ENCODE measurements at places on chromosomes 2 and 18. TPM values are rescaled to one million over a fixed set of nuclear protein-coding genes. Genes with fewer than 3 reads are reported as not detected.
A peak's percentile ranks its signal among the peaks of the same experiment; 100 is the strongest.

The ABCG5 gene
- not detected for total RNA-seq

The CYTIP gene
- 11.5 TPM for total RNA-seq

The LDLRAD4 gene
- total RNA-seq, result 42.9 TPM

The DSG1 gene
- 22.2 TPM for total RNA-seq

The MSTN gene
- total RNA-seq, result 0.73 TPM

The GKN1 gene
- total RNA-seq, result not detected

The PDK1 gene
- total RNA-seq, result 19.0 TPM

The ACTG2 gene
- total RNA-seq, result 54.6 TPM

The MYCN gene
- total RNA-seq, result 0.32 TPM

The KCNF1 gene
- total RNA-seq, result 0.66 TPM

- H3K27me3 ChIP-seq, result no peaks in the 10 kb centered on the region
- no peak for DNase-seq
- H3K36me3 ChIP-seq, result no peaks in the 10 kb centered on the region
- no peaks in the 10 kb centered on the region for H3K4me1 ChIP-seq
- H3K4me3 ChIP-seq, result no peak overlapping the region
Observed at GRCh38 chr2:156157670-156158069, 174.9 kb downstream of the NR4A2 start.

DNA sequence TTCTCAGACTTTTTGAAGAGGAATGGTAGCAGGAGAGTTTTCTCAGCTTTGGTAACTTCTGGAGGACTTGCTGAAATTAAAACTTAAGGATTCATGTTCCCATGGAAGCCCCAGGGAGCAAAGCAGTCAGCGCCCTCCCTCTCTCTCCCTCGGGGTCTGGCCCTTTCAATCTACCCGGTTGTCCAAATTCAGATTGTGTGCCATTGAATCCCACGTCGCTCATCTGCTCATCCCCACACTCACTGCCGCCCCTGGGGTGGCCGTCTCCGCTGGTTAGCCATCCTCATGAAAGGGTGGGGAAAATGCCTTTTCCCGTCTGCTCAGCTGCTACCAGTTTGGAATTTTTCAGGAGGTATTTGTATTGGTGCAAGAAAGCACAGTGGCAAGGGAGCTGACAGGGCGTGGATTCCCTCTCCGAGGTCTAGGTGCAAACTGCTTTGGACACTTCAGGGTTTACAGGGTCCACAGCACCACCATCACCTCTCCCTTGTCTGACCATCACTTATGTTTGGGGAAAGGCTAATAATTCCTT, 27.1 kb downstream of the MCFD2 start:
- no peak overlapping the region for H3K4me3 ChIP-seq
- DNase-seq, result no peak
- H3K36me3 ChIP-seq, result no peaks in the 10 kb centered on the region
- no peaks in the 10 kb centered on the region for H3K27me3 ChIP-seq

GRCh38 chr2:26933431-26934334, 36.8 kb upstream of the MAPRE3 start:
- no peaks in the 10 kb centered on the region for H3K27me3 ChIP-seq
- H3K4me3 ChIP-seq, result no peak overlapping the region
- no peak overlapping the region for H3K27ac ChIP-seq
- H3K4me1 ChIP-seq, result no peaks in the 10 kb centered on the region
- H3K36me3 ChIP-seq, result no peaks in the 10 kb centered on the region

- H3K36me3 ChIP-seq, result no peaks in the 10 kb centered on the region
- no peak overlapping the region for H3K4me3 ChIP-seq
- no peak for DNase-seq
- H3K27me3 ChIP-seq, result no peaks in the 10 kb centered on the region
Observed at GRCh38 chr2:68846091-68846490, 25.1 kb downstream of the BMP10 start.

DNA sequence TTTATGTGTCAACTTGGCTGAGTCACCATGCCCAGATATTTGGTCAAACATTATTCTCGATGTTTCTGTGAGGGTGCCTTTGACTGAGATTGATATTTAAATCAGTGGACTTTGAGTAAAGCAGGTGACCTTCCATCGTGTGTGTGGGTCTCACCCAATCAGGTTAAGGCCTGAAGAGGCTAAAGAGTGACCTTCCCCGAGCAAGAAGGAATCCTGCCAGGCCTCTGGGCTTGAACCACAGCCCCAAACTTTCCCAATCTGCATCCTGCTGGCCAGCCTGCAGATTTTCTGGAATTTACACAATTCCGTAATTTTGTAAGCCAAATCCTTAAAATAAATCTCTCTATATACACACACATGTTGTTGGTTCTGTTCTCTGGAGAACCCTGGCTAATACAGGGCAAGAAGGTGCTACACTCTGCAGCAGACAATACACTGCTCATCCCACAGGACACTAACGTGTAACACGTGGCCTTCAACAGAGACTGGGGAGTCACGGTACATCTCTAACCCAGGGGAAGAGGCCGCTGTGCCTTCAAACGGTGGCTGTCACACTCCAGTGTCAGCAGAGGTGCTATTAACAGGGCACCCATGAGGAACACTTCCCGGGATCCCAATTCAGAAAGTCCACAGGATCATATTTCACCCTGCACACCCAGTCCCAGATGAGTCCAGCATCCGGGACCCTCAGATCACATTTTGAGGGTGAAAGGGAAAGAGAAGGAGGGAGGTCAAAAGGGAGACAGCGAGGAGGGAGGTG, 113.1 kb upstream of the ID2 start:
- H3K27me3 ChIP-seq, result no peaks in the 10 kb centered on the region
- no peaks in the 10 kb centered on the region for H3K4me1 ChIP-seq
- H3K36me3 ChIP-seq, result no peaks in the 10 kb centered on the region
- no peak for DNase-seq
- no peak overlapping the region for H3K4me3 ChIP-seq
- H3K27ac ChIP-seq, result no peak overlapping the region

DNA sequence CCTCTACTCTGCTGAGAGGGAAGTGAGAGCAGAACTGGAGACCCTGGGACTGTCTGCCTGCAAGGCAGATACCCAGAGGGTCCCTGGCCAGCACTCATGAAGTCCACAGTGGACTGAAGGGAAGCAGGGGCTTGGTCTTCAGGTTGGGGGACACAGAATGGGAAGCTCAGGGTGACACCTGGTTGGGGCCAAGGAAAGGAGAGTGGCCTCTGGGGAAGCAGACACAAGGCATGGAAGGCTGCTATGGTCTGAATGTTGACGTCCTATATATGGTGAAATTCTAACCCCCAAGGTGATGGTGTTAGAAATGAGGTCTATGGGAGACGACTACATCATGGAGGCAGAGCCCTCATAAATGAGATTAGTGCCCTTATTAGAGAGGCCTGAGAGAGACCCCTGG, 69.3 kb downstream of the MRO start:
- DNase-seq, result no peak
- no peaks in the 10 kb centered on the region for H3K36me3 ChIP-seq

- H3K36me3 ChIP-seq, result no peaks in the 10 kb centered on the region
- no peaks in the 10 kb centered on the region for H3K4me1 ChIP-seq
- H3K27me3 ChIP-seq, result no peaks in the 10 kb centered on the region
- no peak overlapping the region for H3K27ac ChIP-seq
Observed at GRCh38 chr18:76604108-76604934, 109.3 kb upstream of the ZNF516 start.

DNA sequence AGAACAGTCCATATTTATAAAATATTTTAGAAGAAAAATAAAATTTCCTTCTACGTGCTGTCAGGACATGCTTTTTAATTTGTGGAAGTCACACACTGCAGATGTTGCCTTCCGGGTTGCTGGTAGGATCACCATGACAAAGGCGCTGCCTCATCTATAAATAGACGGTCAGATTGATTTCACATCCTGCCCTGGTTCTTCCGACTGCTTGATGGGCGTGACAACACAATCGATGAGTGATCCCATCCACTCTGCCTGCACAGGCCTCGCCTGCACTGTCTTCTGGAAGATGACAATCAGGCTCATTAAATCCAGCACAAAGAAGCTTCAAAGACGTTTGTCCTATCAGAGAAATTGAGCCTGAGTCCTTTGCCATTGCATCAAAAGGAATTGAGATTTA, 318.9 kb upstream of the TRIB2 start:
- no peaks in the 10 kb centered on the region for H3K27me3 ChIP-seq
- no peak for DNase-seq
- no peaks in the 10 kb centered on the region for H3K4me1 ChIP-seq
- no peak overlapping the region for H3K27ac ChIP-seq

GRCh38 chr18:25805939-25806338, 284.5 kb downstream of the SS18 start:
- H3K27ac ChIP-seq, result no peak overlapping the region
- no peaks in the 10 kb centered on the region for H3K27me3 ChIP-seq
- DNase-seq, result no peak

- H3K36me3 ChIP-seq, result no peaks in the 10 kb centered on the region
- peak; percentile 62 for DNase-seq
- no peaks in the 10 kb centered on the region for H3K4me1 ChIP-seq
- peak within 1 kb of the TSS; percentile 89 for H3K4me3 ChIP-seq
Observed at GRCh38 chr2:61017556-61018317, at the start of the genes PEX13 and PUS10. Gene PEX13, plus strand, starts transcription at chr2:61017720. Its CDS starts 40 bp downstream, at chr2:61017760. Gene PUS10, minus strand, starts transcription at chr2:61018255. Its CDS starts 6,365 bp downstream, at chr2:61011890.

DNA sequence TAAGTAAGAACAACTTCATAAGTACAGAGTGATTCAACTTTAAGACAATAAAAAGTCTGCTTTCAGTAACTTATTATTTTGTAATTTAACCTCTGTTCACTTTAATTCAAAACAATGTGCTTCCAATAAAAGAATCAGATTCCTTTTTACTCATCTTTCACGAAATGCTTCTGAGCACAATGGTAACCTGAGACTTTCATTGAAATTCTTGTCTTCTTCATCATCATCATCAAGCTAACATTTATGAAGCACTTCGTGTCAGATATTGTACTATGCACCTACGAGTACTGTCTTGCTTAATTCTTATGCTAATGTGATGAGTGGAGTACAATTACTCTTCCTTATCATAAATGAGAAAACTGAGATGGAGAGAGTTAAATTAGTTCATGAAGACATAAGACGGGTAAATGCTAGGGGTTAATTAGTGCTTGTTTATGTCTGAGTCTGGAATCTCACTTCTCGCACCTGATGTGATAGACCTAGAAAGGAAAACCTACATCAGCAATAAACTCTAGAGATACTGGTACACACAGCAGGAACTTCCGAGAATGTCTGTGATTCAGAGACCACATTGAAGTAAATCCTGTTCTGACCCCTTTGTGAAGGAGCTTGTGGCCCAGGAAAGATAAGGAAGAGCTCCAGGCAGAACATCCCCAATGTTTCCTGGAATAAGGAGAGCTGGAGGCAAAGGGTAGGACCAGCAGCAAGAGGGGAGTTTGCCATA, 227.6 kb upstream of the ETAA1 start:
- no peaks in the 10 kb centered on the region for H3K36me3 ChIP-seq
- no peaks in the 10 kb centered on the region for H3K4me1 ChIP-seq
- no peak overlapping the region for H3K27ac ChIP-seq
- no peak overlapping the region for H3K4me3 ChIP-seq

- no peaks in the 10 kb centered on the region for H3K36me3 ChIP-seq
- H3K4me1 ChIP-seq, result no peaks in the 10 kb centered on the region
- no peaks in the 10 kb centered on the region for H3K27me3 ChIP-seq
- no peak for DNase-seq
Observed at GRCh38 chr2:186940463-186940862, 91.5 kb upstream of the ZSWIM2 start.

- no peaks in the 10 kb centered on the region for H3K36me3 ChIP-seq
- H3K27me3 ChIP-seq, result no peaks in the 10 kb centered on the region
- no peak for DNase-seq
Observed at GRCh38 chr18:68397241-68398035, 317.5 kb downstream of the TMX3 start.

DNA sequence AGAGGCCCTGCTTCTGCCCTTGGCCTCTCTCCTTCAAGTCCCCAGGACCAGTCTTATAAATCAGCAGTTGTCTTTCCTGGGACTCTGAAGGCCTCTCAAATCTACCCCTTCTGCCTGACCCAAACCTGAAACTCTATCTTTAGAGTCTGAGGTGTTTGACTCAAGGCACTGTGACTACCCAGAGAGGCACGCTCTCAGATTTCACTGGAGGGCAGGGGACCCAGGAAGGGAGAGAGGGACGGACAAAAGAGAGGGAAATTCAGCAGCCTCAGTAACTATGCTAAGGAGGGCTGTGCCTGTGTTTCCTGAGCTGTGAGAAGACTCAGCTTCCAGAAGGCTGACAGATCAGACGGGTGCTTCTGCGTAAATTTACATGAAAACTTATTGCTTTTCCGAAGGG, 217.8 kb downstream of the HAUS1 start:
- no peaks in the 10 kb centered on the region for H3K36me3 ChIP-seq
- no peaks in the 10 kb centered on the region for H3K4me1 ChIP-seq
- H3K27me3 ChIP-seq, result no peaks in the 10 kb centered on the region
- no peak overlapping the region for H3K27ac ChIP-seq

DNA sequence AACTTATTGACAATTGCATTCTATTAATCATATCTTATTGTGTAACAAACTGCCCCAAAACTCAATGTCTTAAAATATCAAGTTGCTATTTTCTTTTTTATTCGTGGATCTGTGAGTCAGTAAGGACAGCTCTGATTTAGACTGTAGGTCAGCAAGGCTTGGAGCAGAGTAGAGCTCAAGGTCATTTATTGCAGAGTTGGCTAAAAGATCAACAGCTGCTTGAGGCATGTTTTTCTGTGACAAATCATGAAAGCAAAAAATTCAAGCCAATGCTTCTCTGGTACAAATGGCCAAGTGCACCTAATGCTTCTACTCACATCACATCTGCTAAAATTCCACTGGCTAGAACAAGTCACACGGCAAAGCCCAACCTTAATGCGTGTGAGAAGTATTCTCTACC, 497.7 kb upstream of the LRATD1 start:
- H3K4me3 ChIP-seq, result no peak overlapping the region
- H3K27ac ChIP-seq, result no peak overlapping the region
- no peaks in the 10 kb centered on the region for H3K4me1 ChIP-seq
- no peak for DNase-seq
- no peaks in the 10 kb centered on the region for H3K27me3 ChIP-seq

GRCh38 chr2:196802401-196802800, 2.9 kb upstream of the GTF3C3 start:
- no peaks in the 10 kb centered on the region for H3K4me1 ChIP-seq
- H3K36me3 ChIP-seq, result no peaks in the 10 kb centered on the region
- H3K27me3 ChIP-seq, result no peaks in the 10 kb centered on the region
- no peak for DNase-seq

- no peaks in the 10 kb centered on the region for H3K36me3 ChIP-seq
- DNase-seq, result no peak
- no peaks in the 10 kb centered on the region for H3K4me1 ChIP-seq
Observed at GRCh38 chr18:29060349-29060748, 883.4 kb upstream of the CDH2 start.

DNA sequence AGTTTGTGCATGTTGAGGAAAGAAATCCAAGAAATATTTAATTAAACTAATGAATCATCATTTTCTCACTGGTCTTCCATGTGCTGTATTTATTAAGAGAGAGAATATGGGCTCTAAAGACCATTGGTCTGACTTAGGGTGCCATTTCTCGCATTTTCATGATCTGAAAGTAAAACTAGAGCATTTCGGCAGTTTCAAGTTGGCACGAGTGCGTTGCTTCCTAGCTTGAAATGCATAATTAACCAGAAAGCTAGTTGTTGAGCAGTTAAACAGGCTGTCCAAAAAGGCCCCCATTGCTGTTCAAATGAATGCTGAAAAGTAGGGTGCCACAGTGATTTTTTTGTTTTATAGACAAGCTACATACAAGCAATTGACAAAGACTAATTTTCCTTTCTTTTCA, 47.4 kb downstream of the SLC8A1 start:
- H3K4me1 ChIP-seq, result no peaks in the 10 kb centered on the region
- no peak overlapping the region for H3K27ac ChIP-seq
- H3K4me3 ChIP-seq, result no peak overlapping the region
- no peaks in the 10 kb centered on the region for H3K36me3 ChIP-seq
- DNase-seq, result no peak
- no peaks in the 10 kb centered on the region for H3K27me3 ChIP-seq
